A549 treated with GW870086 at 1 μM for 4 hours (cell line): ENCODE measurements at places on chromosomes 2 and 18. TPM values are rescaled to one million over a fixed set of nuclear protein-coding genes. Genes with fewer than 3 reads are reported as not detected.

The CHAC2 gene
- total RNA-seq, result 11.2 to 14.9 TPM (median 12.0 TPM) in 5 replicates

The PAPOLG gene
- 5.9 to 9.3 TPM (median 9.1 TPM) in 5 replicates for total RNA-seq

The ALPP gene
- 4.4 to 5.3 TPM (median 4.8 TPM) in 5 replicates for total RNA-seq

The REG1A gene
- not detected in 5 replicates for total RNA-seq

The LHCGR gene
- not detected in 5 replicates for total RNA-seq

The CGREF1 gene
- 5.7 to 8.6 TPM (median 7.6 TPM) in 5 replicates for total RNA-seq

The POU3F3 gene
- not detected in 5 replicates for total RNA-seq

The CYS1 gene
- total RNA-seq, result 1.2 to 1.5 TPM (median 1.3 TPM) in 5 replicates
